Trophoblast cell (in vitro differentiated cells and primary cell): ENCODE measurements at places on chromosomes 5 and 9.

DNA sequence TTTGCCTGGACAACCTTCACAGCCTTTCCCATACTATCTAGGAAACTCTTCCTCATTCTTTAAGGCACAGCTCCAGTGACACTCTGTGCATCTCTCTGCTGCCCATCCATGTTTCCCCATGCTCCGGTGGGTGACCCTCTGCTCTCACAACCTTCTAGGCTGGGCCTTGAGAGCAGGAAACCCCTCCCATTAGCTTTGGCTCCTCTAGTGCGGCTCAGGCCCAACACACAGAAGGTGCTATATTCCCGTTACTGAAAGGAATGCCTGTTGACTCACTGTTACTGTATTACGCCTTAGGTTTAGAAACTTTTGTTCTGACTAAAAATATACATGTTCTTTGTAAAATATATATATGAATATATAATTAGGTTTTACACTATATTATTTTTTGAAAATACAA, 8.1 kb upstream of the CCL28 start:
- no peak for DNase-seq

DNA sequence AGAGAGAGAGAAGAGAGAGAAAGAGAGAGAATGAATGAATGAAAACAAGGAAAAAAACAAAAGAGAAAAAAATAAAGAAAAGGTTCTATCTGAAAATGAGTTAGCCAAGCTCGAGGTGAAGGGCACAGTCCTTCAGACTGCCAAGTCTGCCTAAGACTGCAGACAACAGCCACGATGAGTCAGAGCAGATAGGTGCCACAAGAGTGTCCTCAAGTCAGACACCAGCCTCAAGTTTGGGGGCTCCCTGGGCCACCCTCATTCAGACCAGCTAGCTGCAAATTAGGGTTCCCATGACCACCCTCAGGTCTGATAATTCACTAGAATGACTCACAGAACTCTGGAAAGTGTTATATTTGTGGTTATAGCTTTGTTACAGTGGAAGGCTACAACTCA, 13.9 kb upstream of the HABP4 start:
- no peak for DNase-seq

DNA sequence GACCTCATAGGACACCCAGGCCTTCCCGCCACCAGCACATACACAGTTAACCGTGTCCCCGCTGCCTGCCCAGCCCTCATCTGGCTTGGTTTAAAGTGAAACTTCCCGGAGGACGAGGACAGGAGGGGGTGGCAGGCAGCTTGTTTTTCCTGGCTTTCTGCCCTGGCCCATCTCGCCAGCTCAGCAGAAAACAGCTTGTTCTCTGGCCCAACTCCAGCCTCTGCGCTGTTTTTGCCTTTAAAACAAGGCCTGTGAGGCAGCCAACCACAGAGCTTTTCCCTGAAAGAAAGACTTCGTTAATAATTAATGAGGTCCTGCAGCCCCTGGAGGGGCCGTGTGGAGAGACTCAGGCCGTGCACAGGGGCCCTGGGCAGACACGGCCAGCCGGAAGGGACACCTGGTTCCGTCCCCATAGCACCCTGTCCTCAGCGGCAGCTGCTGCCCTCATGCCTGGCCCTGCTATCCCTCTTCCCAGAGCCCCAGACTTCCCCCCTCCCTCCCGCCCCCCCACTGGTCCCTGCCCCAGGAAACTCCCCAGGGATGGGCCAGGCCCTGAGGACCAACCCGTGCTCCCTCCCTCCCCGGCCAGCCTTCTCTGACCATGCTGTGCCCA, 108.7 kb downstream of the RXRA start:
- no peak for DNase-seq

DNA sequence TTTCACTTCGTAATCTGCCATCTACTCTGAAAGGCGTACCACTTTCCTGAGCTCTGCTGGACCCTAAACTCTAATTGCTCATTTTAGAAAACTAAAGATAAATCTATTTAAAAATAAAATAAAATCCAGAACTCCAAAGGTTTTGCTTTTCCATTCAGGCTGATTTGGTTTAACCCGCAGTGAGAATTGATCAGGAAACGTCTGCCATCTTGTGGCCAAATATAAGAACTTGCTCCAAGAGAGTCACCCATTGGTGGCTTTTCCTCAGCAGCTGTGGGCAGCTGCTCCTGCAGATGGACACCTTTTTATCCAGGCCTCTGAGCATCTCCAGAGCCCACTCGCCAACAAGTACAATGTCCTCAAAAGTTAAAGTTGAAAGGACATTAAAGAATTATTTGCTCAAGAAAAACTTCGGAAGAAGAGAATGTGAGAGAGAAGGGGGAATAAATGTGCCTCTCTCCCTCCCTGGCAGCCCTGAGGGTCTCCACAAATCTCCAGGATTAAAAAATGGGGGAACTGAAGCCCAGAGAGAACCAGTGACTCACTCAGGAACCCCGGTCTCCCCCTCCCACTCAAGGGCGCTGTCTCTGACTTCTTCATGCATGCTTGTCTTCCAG, 4.1 kb downstream of the SAXO1 start:
- DNase-seq: peak; percentile 26

DNA sequence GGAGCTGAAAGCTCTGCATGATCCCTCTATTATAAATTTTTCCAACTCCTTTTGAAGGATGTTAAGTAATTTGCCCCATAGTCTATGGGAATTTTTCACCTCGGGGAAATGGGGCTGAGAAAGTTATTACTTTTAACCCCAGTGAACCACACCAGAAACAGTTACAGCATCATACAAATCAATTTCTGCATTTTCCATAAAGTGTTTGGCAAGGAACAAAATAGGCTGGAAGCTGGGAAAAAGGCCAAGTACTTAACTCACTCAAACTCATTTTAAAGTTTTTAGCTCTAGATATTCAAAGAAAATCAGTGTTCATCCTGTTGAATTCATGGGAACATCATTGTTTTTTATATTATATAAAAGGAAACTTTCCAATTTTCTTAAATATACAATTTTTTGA, 160.9 kb downstream of the SH3GL2 start:
- DNase-seq: no peak

DNA sequence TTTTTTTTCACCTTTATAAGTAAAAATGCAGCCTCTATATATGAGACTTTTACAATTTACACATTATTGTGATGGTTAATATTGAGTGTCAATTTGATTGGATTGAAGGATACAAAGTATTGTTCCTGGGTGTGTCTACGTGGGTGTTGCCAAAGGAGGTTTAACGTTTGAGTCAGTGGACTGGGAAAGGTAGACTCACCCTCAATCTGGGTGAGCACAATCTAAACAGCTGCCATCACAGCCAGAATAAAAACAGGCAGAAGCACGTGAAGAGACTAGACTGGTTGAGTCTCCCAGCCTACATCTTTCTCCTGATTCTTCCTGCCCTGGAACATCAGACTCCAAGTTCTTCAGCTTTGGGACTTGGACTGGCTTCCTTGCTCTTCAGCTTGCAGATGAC, 132.8 kb upstream of the DPYSL3 start:
- DNase-seq: no peak

GRCh38 chr9:86734771-86735170, 212.5 kb downstream of the GAS1 start:
- DNase-seq: no peak

GRCh38 chr5:91925249-91925648, 542.1 kb upstream of the ARRDC3 start:
- DNase-seq: no peak

GRCh38 chr9:95088421-95089161, 228.9 kb downstream of the FANCC start:
- no peak for DNase-seq

DNA sequence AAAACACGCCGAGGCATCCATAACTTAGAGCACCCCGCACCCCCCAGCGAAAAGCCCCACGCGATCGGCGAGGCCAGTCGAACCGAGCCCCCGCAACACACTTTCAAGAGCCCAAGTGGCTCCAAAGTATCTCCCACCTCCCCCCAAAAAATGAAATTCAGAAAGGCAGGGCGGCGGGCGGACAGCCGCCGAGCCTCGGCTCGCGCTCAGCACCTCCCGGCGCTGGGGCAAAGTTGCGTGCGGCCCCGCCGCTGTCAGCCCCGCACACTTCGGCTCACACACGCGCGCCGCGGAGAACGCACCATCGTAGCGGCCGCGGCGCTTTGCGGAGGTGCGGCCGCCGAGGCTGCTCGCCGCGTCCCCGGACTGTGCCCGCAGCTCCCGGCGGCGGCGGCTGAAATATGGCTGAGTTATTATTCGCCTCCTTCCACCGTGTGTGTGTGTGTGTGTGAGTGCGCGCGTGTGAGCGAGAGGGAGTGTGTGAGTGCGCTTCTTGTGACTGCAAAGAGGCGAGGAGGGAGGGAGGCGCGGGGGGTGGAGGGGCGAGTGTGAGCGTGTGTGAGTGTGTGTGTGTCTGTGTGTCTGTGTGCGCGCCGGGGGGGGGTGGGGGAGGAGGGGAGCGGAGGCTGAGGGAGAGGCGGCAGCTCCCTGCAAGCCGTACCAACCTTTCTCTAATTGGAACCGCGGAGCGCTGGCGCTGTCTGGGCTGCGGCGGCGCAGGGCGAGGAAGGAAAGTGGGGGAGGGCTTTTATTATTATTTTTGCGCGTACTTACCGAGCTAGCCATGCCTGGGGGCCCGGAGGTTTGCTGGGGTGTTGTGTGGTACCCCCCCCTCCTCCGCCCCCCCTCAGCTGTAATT, 599 bp downstream of the MLLT3 start:
- peak; percentile 51 for DNase-seq

GRCh38 chr9:129696944-129697655, 31.7 kb downstream of the PRRX2 start:
- DNase-seq: no peak

DNA sequence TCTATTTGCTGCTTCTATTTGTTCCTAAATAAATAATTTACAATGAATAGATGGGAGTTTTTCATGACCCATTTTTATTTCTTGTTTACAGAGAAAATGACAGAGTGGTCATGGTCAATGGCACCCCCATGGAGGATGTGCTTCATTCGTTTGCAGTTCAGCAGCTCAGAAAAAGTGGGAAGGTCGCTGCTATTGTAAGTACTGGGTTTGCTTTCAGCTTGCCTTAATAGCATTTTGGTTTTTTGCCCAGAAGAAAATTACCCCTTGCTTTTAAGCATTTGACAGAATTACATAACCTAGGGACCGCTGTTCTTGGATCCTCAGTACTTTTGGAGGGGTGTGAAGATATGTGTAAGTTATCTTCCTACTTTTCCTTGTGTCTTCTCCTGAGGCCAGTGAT, 44.1 kb downstream of the TJP2 start:
- no peak for DNase-seq

DNA sequence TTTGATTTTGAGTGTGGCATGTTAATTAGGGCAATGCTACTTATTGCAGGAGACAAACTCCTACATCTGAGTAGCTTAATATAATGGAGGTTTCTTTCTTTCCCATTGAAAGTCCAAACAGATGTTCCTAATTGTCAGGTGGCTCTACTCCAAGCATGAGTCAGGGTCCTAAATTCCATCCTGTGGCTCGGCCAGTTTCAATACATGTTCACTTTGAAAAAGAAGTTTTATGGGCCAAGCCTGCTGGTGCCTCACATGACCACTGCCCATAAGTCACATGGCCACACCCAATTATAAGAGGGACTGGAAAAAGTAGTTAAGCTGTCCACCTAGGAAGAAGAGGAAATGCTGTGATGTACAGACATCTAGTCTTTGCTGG, 170.4 kb downstream of the ARRDC3 start:
- DNase-seq: no peak

DNA sequence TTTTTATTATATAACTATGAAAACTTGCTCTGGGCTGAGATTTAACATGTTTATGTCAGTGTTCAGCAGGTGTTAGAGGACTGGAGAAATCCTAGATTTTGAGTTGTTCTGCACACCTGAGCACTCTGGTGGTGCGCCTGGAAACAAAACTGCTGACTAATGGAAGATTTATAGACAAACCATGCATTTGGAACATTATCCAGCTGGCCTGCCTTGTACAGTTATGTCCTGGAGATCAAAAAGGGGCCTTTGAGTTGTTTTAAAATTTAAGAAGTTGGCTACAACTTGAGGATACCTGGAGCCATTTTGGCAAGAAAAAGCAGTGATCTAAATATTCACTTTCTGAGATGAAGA, 5.7 kb upstream of the ARHGEF28 start:
- no peak for DNase-seq

- DNase-seq: no peak
Observed at GRCh38 chr9:134287591-134288491, 38.4 kb upstream of the RXRA start.

- DNase-seq: no peak
Observed at GRCh38 chr5:159883522-159883950, 32.7 kb upstream of the ADRA1B start.

DNA sequence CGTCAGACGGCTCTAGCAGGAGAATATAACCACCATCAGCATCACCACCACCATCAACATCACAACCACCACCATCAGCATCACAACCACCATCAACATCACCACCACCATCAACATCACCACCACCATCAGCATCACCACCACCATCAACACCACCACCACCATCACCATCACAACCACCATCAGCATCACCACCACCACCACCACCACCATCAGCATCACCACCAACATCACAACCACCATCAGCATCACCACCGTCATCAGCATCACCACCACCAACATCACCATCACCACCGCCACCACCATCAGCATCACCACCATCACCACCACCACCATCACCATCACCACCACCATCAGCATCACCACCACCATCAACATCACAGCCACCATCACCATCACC, 210.7 kb downstream of the C9orf50 start:
- no peak for DNase-seq

- no peak for DNase-seq
Observed at GRCh38 chr9:122822938-122823337, 5.5 kb downstream of the PDCL start.

GRCh38 chr5:176373100-176373818, 8.0 kb downstream of the ARL10 start:
- no peak for DNase-seq

DNA sequence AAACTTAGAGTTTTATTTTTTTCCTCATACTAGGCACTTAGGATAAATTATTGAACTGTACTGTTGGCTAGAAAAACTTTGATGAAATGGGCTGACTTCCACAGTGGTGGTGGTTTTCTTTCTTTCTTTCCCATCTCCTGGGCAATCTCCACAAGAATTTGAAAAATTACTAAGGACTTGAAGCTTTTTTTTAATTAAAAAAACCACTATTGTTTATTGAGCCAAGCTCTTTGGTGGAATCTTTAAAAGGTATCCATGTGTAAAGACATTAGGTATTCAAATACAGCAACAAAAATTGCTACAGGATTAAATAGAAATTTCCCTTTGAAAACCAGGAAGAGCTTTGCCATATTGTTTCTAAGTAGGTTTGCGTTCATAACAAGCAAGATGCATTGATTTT, 14.1 kb downstream of the MARCHF6 start:
- no peak for DNase-seq

GRCh38 chr5:172542651-172543131, 88.4 kb upstream of the SH3PXD2B start:
- no peak for DNase-seq

GRCh38 chr9:27542508-27542907, 12.9 kb upstream of the MOB3B start:
- no peak for DNase-seq

GRCh38 chr9:128822407-128823042, 4.2 kb downstream of the ENDOG start:
- no peak for DNase-seq

GRCh38 chr9:126391713-126392661, 65.4 kb downstream of the MVB12B start:
- no peak for DNase-seq
